Anterior cingulate cortex (tissue), 58 donors: ENCODE measurements at places on chromosomes 4 and X.

- no peak for DNase-seq
Measured at GRCh38 chr4:142925161-142925560, 79.1 kb upstream of the INPP4B start.

- no peak for DNase-seq
Measured at GRCh38 chr4:85180533-85180932, 214.0 kb upstream of the WDFY3 start.

- no peak for DNase-seq
Measured at GRCh38 chr4:174157106-174157607, 126.3 kb downstream of the FBXO8 start.

DNA sequence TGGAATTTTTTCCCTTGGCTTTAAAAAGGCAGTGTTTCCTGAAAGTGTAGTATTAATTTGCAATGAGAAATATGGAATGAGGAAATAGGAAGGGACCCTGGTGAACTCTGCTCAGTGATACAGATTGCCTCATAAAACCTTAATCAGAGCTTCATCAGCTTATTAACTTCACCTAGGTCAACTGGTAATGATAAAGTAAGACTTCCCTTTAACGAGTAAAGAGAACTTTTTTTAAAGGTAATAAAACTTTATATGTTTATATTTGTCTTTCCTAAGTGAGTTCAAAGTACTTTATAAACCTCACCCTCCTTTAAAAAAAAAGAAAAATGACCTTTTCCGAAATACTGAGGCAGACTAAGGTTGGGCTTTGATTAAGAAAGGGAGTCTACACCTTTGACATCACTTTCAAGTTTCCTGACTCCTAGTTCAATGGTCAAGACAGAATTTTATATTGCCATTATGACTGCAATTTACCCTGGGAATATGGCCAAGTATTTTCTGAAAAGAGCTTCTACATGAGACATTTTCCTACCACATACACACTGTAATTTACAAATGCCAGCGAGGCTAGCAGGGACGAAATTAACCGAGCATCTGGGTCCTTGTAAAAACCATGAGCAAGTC is 706.3 kb upstream of the TENM3 start:
- no peak for DNase-seq

DNA sequence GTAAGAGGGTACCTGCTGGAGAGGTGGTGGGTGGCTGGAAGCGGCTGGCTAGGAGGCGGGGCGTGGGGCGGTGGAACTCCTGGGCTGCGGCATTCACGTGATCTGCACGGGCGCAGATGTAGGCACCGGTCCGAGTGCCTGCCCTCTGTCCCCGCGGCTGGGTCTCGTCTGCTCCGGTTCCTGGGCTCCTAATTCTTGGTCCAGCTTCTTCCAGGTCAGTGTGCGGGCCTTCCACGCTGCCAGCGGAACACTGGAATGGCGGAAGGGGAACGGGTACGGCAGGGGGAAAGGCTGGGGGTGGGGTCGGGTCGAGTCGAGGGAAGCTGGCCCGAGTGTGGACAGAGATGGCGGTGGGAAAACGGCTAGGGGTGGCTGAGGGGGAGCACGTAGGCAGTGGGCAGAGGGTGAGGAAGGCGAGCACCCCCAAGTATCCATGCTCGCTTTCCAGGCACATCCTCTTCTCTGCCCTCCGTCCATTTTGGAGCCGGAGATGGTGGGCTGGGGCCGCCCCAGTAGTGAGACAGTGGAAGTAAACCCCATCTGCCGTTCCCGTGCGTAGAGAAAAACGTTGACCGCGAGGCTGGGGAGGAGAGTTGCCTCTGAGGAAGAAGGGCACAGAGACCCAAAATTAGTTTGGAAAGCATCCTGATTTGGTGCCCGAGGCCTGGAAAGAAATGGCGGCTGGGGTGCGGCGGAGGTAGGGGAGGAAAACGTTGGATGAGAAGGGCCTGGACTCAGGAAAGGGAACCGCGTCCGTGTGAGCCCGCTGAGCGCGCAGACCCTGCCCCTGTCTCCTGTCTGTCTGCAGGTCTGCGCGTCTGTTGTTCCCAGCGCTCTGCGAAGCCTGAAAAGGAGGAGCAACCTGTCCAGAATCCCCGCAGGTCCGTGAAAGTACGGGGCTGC is at the start of gene TCEAL4:
TSS of gene TCEAL4 (plus strand) at position 105 of the 903 bp plus-strand sequence. CDS start 1,161 bp downstream, outside the sequence.
- peak; percentile 1 for DNase-seq

- DNase-seq, result no peak
Measured at GRCh38 chr4:125389713-125390112, 75.0 kb downstream of the FAT4 start.

GRCh38 chr4:24024605-24025004 is 134.8 kb upstream of the PPARGC1A start:
- no peak for DNase-seq

GRCh38 chrX:96464880-96465558 is 219.6 kb upstream of the DIAPH2 start:
- DNase-seq, result no peak

DNA sequence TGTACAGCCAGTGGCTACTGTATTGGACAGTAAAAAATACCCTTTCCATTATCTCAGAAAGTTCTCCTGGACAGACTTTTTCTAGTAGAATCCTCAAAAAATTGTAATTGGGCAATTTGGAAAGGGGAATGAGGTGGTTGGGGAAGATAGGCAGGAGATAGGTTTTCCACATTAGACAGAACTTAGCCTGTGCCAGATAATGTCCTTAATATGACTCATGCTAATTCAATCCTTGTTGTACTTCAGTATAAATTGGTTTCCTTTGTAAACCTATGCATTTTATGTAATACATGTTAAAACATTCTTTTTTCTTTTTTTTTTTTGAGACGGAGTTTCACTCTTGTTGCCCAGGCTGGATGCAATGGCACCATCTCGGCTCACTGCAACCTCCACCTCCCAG is 8.9 kb downstream of the EIF4E start:
- no peak for DNase-seq

DNA sequence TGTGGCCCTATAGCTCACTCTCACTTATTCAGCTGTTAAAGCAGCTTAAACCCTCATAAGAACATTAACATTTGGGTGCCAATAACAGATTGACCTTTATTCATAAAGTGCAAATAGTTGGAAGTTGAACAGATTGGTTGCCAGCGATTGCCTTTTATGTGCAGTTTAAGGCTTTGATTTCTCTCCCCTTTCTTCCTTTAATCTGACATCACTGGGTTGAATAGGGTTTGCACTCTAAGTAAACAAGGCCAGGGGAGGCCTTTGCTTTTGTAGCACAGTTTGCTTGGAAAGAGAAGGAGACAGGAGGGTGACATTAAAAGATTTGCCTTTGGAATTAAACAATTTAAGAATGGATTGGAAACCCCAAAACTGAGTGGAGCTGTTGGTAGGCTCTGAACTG is 114.3 kb downstream of the NKX6-1 start:
- DNase-seq, result no peak

GRCh38 chr4:185344743-185345538 is 50.8 kb downstream of the LRP2BP start:
- DNase-seq, result no peak

- no peak for DNase-seq
Measured at GRCh38 chrX:120236687-120237479, 13.7 kb upstream of the ZBTB33 start.

GRCh38 chr4:73603271-73603710 is 16.9 kb downstream of the RASSF6 start:
- no peak for DNase-seq

GRCh38 chrX:21933077-21933476 is 7.4 kb upstream of the SMS start:
- DNase-seq, result no peak

DNA sequence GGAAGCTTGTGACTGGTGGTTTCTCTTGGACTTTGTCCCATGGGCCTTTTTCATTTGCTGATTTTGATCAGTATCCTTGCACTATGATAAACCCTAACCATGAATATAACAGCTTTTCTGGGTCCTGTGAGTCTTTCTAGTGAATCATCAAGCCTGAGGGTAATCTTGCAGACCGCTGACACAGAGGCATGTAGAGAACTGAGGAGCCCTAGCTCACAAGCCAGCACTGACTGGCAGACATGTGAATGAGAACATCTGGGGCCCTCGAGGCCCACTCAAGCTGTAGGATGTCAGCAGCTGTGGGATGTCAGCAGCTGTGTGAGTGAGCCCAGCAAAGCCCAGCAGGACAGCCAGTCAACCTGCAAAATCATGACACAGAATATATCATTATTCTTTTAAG is 36.7 kb downstream of the HMGB3 start:
- no peak for DNase-seq

- DNase-seq, result no peak
Measured at GRCh38 chr4:157265281-157265680, 44.8 kb downstream of the GRIA2 start.

- no peak for DNase-seq
Measured at GRCh38 chr4:35723973-35724372, 520.3 kb downstream of the ARAP2 start.

DNA sequence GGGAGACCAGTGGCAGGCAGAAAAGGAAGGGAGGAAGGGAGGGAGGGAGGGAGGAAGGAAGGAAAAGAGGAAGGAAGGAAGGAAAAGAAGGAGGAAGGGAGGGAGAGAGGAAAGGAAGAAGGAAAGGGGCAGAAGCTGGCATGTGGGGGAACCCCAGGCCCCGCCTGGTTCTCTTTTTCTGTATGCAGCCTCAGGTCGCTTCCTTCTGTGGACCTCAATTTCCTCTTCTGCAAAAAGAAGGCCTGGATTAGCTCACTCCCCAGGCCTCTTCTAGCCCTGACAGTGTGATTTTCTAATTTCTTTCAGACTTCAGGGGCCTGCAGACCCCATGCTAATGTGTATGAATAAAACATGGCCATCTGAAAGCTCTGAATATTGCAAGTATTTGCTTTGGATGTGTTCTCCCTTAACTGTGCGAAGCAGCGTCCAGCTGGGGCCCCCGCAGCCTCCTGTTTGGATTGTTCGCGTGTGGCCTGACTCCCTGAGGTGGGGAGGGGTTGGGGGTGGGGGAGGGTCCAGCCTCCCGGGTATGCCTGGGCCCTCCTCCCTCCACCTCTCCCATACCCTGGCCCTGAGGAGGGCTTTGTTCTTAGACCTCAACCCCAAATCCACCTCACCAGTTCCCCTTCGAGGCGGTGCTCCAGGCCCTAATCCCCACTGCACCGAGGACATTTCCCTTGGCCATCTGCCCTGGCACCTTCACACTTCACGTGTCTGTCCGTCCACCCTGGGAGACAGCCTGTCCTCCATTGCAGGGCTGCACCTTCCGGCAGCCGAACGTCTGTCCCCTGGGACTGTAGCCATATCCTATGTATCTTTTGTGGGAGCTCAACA is 199.9 kb upstream of the ATP6AP2 start:
- no peak for DNase-seq

DNA sequence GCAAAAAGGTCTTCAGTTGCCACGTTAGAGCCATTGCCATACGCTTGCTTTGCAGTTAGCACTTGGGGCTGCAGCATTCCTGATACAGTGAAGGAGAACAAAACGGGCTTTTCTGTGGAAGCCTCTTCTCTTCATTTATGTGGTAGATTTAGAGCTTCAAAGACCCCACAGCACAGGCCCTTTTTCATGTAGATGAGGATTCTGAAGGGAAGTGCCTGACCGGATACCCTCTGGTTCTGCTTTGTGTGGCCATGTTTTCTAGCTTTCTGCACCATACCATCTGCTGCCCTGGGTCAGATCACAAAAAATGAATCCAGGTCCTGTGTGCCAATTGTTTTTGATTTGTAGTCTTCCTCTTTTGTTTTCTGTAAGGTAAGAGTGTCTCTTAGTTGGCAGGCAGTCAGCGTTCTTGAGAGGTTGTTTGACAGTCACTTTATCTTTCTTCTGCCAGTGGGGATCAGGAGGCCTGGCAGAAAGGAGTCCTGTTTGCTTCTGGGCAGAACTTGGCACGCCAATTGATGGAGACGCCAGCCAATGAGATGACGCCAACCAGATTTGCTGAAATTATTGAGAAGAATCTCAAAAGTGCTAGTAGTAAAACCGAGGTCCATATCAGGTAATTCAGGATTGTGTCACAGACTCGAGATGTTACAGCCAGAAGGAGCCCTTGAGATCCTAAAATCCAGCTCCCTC is 7.7 kb downstream of the LAP3 start:
- no peak for DNase-seq

DNA sequence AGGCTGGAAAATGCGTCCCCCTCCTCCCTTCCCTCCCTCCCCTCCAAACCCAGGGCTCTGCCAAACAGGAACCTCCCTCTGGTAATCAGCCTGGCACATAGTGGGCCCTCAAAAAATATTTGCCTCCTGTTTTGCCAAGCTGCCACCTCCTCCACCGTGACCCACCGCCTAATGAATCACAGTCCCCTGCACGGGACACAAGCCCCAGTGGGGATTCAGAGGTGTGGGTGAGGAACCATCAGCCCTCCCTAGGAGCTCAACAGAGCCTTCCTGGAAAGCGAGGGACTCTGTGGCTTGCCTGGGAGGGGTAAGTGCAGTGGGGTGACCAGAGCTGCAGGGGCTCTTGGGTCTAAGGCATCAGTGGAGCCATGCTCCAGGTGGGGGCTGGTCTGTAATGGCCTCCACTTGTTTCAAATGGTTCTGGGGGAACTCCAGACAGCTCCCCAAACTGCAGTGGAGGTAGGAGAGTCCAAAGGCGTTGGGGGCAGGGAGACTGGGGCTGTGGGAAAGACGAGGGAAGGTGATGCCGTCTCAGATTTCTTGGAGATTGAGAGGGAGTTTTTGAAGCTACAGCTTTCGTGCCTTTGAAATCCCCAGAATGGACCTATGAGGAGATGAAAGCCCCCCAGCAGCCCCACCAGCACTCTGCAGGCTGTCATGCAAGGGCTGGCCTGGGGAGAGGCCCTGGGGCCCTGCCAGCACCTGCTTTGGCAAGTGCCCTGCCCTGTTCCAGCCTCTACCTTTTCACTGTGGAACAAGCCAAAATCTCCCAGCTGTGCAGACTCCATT is 1.0 kb upstream of the PPP2R2C start:
- no peak for DNase-seq

- no peak for DNase-seq
Measured at GRCh38 chr4:75666299-75666698, 6.9 kb downstream of the G3BP2 start.

- no peak for DNase-seq
Measured at GRCh38 chr4:37837446-37837845, 11.0 kb downstream of the PGM2 start.

DNA sequence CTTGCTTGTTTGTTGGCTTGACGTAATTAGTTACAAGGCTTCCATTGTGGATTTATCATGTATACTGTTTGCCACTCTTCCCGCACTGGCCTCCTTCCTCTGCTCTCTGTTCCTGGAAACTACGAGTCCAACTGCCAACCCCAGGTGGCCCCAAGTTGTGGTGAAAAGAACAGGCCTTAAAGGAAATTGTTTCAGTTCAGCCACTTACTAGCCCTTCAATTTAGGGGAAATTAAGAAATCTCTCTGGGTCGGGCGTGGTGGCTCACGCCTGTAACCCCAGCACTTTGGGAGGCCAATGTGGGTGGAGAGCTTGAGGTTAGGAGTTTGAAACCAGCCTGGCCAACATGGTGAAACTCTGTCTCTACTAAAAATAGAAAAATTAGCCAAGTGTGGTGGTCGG is 28.0 kb downstream of the RBM47 start:
- DNase-seq, result no peak

DNA sequence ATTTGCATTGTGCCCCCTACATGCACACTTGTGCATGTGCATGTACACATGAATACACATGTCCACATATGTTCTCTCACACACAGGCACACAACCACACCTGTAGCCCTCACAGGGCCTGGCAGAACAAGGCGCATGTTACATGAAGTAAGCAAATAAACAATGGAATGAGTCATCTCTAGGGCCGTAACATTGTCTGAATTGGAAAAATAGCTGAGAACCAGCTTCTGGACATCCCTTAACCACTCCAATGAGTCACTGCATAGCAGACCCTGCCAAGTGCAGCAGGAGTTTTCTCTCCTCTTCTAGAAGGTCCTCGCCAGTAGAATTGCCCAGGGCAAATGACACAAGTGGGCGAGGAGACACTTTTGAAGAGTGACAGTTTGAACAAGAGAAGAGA is 66.1 kb downstream of the MAGEA10 start:
- DNase-seq, result no peak

- no peak for DNase-seq
Measured at GRCh38 chr4:114161809-114162208, 182.4 kb upstream of the ARSJ start.
